ENCODE measurements at places on chromosomes 12 and 14. TPM values are rescaled to one million over a fixed set of nuclear protein-coding genes. Genes with fewer than 3 reads are reported as not detected.

DNA sequence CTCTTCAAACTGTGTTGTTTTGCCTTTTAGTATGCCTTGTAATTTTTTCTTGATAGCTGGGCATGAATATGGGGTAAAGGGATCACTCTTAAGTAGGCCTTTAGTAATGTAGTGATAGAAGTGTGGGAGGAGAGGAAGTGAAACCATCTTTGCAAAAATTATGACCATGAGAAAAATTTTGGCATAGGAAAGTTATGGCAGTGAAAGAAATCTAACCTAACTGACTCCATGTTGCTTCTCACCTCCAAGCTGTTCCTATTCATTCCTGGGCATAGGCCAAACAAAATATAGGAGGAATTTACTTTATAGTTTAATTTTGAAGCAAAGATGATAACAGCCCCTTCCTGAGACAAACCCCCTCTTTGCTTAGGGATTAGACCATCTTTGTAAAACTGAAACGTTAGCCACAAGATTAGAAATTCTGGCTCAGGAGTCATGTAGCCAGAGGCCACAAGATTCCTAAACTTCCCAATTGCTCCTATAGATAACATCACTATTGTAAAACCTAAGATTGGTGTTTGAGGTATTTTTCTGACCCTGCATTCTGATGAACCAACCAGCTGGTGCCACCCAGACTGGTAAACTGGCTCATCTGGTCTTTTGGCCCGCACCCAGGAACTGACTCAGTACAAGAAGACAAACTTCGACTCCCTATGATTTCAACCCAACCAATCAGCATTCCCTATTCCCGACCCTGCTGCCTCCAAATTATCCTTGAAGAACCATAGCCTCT lies 45.8 kb downstream of the CRADD start:
- no peak for DNase-seq

- no peak for DNase-seq
Measured at GRCh38 chr12:132550830-132551640, 59.3 kb downstream of the LRCOL1 start.

GRCh38 chr12:30364822-30365221 lies 330.8 kb downstream of the IPO8 start:
- no peak for DNase-seq

DNA sequence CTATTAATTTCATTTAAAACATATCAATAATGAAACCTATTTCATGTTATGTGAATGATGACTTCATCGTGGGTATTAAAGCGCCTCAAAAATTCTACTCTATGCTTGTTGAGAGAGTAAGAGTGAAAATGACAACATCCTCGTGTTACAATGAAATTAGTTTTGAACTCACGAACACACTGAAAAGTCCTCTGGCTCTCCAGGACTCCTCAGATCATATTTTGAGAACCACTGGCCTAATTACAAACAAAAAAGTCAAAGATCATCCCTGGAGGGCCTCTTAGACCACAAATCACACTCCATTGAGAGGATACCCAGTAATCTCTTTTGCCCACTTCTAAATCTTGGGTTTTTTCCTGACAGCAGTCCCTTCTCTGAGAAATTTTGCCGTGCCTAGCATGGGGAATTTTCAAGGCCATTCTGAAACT lies 19.1 kb downstream of the DAAM1 start:
- DNase-seq: no peak

GRCh38 chr14:20501346-20501745 lies 4.0 kb upstream of the RNASE10 start:
- DNase-seq: no peak

- DNase-seq: no peak
Measured at GRCh38 chr14:89498878-89499277, 81.8 kb upstream of the FOXN3 start.

DNA sequence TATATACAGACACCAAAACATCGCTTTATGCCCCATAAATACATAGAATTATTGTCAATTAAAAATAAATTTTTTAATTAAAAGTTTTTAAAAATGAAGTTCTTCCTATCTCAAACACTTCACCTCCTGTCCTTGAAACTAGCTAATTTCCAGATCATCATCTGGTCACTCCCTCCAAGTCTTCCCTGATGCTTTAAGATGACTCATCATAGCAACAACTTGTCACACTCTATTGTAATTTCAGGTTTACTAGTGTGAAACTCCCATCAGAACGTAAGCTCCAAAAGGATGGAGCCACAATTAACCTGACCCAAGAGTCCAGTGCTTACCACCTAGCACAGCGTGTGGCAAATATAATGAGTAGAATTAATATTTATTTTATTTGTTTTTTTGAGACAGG lies 16.3 kb downstream of the GXYLT1 start:
- no peak for DNase-seq

DNA sequence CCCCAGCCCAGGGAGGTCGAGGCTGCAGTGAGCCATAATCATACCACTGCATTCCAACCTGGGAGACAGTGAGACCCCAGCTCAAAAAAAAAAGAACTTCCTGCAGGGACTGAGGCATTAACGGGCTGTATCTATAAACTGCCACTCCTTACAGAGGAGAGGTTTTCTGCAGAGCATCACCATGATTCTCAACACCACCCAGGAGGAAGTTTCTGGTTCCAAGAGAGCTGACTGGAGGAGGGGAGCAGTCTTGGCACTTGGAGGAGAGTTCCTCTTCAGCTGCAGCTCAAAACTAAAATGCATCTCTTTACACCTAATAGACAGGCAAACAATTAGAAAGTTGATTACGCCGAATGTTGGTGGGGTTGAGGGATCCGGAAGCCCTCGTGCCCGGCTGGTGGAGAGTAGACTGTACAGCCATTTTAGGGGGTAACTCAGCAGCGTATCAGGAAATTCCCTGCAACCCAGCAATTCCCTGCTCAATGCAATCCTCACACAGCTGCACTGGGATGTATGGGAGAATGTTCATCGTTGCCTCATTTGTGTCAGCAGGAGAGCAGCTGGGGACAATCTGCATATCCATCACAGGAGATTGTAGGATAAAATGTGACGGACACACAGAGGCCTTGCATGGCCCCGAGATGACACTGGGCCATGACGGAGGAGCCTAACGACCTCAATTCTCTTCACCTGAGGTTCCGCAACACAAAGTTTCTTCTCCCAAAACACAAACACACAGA lies 36.6 kb downstream of the ACTN1 start:
- no peak for DNase-seq

DNA sequence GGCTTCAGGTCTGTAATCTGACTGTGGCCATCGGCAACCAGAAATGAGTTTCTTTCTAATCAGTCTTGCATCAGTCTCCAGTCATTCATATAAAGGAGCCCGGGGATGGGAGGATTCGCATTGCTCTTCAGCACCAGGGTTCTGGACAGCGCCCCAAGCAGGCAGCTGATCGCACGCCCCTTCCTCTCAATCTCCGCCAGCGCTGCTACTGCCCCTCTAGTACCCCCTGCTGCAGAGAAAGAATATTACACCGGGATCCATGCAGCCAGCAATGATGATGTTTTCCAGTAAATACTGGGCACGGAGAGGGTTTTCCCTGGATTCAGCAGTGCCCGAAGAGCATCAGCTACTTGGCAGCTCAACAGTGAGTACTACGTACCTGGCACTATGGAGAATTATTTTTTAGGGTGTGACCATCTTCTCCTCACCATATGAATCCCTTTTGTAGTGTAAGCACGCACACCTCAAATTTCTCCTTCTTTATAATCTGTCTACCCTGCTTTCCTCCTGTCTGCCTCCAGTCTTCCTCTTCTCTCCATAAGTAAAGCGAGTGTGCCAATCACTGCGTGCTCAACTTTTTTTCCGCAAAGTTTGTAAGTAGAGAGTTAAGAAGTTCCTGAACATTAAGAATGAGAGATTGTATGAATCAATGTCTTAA lies at the start of gene TPH2:
TPH2 (plus strand) TSS at position 118 of the 658 bp plus-strand sequence; CDS start at position 260, 142 bp downstream.
- peak; percentile 72 for DNase-seq

GRCh38 chr12:108479364-108480070 lies 35.6 kb upstream of the FICD start:
- no peak for DNase-seq

- no peak for DNase-seq
Measured at GRCh38 chr14:79831195-79831892, 380.0 kb downstream of the DIO2 start.

DNA sequence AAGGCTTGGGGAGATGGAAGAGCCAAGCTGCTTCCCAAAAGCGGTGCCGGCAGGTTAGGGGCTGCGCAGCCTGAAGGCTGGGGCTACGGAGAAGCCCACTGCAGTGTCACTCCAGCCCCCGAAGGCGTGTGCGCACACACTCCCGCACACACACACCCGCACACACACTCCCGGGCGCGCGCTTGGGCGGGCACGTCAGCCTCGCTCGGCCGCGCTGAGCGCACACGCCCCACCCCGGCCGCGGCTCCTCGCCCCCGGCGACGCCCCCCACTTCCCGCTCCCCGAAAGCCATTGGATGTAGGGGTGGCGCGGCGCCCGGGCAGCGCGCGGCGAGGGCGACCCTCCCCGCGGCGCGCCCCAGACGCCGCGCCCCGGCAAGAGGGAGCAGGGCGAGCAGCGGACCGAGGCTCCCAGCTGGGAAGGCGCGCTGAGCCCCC lies at the start of gene KCNK10:
KCNK10 (minus strand) TSS at position 184 of the 437 bp plus-strand sequence. CDS start 471 bp downstream, outside the sequence.
- no peak for DNase-seq

DNA sequence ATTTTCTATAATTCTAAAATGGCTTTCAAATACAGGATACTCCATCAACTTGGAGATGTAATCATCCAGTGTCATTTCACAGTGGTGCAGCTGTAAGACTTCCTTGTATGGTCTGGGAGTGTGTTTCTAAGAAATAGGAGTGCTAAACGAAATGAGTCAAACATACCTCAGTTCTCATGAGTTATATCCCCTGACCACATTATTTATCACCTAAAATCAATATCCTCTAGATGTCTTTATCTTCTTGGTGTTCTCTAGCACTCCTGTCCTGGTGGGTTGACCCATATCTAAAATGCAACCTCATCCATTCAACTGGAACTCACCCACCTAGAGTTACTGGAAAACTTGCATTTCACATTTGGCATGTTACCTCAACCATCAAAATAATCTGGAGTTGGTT lies 33.2 kb downstream of the TMEM30B start:
- DNase-seq: no peak

DNA sequence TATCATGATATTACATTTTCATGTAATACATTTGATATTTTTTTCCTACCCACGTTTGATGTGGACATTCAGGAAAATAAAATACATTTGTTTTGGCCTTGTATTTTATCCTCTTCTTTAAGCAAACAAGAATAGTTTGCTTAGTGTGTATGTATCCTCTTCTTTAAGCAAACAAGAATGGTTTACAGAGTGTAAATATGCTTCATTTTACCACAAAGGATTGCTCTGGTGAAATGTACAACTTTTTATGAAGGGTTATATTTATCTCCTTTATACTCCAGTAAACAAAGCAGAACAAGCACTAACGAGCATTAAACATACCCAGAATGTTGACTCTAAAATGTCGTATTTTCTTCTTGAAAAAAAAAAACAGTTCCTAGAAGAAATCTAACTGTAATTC lies 244.7 kb downstream of the KCNH5 start:
- DNase-seq: no peak

- no peak for DNase-seq
Measured at GRCh38 chr12:62599854-62600437, 133.3 kb downstream of the MON2 start.

DNA sequence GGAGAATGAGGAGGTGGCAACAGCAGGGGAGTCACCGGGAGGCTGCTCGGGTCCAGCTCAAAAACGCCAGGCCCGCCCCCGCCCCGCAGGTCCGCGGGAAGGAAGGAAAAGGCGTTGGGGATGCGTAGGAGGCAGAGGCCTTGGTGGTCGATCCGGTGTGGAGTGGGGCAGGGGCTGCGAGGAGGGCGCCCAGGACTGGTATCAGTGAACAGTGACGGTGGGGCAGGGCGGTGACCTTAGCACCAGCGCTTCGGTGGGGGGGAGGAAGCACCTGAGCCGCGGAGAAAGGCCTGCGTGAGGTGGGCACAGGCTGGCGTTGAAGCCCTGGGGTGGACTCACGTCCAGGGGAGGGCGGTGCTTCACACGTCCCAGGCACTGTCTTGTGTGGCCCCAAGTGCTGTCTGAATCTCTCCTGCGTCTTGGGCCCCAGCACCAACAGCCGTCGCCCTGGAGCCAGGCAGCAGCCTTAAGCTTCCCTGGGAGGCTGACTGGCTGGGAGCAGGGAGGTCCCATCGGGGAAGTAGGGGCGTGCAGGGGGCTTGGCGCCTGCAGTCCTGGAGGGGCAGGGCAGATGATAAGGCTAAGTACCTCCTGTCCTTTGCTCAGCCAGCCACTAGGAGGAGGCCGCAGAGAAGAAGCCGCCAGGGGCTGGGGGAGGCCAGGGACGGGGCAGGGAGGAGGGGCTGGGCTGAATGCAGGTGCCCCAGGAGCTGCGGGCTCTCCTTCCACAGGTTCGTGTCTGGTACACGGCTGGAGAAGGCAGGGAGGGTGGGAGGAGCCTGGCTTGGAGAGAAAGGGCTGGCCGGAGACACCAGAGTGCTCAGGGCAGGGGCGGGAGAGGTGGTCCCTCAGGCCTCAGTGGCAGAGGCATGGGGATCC lies 26.5 kb downstream of the ZBTB42 start:
- DNase-seq: no peak

DNA sequence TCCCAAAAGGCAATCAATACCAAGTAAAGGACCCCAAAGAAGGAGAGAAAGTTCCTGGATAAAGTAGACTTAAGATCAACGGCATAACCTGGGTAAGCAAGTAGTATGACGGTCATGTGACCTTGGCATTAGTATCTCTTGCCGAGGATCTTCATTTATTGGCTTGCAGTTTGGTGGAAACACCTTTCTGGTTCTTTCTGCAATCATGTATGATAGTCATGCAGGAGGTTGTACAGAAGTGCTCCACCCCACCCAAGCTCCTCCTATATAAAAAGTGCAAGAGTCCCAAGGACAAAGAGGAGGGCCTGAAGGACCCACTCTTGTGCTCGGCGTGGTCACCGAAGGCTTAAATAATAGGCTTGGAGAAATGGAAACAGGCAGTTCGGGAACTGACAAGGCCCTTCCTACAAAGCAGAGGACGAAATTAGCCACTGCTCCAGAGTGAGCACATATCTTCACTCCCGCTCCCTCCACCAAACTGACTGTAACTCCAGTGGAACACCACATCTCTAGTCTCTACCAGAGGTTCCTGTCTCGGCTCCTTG lies 750 bp downstream of the CS start:
- DNase-seq: no peak

DNA sequence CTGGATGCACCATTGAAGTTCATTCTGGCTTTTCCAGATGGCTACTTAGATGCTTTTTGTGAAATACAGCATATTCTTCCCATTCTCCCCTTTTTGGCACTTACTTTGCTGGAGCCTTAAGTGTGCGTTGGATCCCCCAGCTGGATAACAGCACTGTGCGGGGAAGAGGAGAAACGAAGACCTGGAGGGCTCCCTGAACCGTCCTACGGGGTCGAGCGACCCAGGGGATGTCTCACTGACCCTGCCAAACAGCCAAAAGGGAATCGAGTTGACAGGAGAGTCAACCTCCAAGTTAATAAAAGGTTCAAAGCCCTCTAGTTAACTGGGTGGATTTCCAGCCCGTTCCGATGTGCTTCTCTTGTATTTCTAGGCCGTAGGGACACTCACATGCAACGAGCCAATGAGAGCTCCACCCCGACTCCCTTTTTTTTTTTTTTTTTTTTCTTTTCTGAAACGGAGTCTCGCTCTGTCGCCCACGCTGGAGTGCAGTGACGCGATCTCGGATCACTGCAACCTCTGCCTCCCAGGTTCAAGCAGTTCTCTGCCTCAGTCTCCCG lies 1.0 kb upstream of the CAMKK2 start:
- peak; percentile 24 for DNase-seq

Gene USP30
- 30.1 TPM for polyA plus RNA-seq

Gene DIABLO
- 70.1 TPM for polyA plus RNA-seq

Gene PTPRO
- 227 TPM for polyA plus RNA-seq

Gene CABP1
- polyA plus RNA-seq: 4.3 TPM

Gene P2RX2
- 2.2 TPM for polyA plus RNA-seq

Gene TSPAN8
- 27.4 TPM for polyA plus RNA-seq

Gene LDHB
- polyA plus RNA-seq: 1,222 TPM

Gene ANKLE2
- 84.2 TPM for polyA plus RNA-seq

Gene HNRNPC
- polyA plus RNA-seq: 1,023 TPM

Gene CCDC38
- 0.51 TPM for polyA plus RNA-seq

Gene PFKM
- 117 TPM for polyA plus RNA-seq

Gene OASL
- polyA plus RNA-seq: not detected
